A549 (cell line): ENCODE measurements at places on chromosomes 12 and 14.

DNA sequence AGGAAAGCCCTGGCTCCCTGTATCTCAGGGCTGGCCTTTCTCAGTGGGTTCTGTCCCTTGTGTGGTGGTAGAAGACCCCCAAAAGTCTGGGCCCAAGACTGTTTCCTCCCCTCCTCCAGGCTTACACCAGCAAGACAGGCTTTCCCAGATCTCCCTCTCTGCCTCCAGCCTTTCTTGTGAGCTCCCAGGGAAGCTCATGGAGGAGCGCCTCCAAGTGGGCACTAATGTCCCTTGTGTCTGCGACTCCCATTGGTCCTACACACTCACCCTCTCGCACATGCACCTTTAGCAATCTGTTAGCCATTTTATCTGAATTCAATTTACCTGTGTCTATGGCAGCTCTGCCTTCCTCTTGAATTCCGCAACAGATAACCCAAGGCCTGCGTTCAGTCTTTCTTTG, 251.1 kb upstream of the CAND1 start:
- no peak for DNase-seq

DNA sequence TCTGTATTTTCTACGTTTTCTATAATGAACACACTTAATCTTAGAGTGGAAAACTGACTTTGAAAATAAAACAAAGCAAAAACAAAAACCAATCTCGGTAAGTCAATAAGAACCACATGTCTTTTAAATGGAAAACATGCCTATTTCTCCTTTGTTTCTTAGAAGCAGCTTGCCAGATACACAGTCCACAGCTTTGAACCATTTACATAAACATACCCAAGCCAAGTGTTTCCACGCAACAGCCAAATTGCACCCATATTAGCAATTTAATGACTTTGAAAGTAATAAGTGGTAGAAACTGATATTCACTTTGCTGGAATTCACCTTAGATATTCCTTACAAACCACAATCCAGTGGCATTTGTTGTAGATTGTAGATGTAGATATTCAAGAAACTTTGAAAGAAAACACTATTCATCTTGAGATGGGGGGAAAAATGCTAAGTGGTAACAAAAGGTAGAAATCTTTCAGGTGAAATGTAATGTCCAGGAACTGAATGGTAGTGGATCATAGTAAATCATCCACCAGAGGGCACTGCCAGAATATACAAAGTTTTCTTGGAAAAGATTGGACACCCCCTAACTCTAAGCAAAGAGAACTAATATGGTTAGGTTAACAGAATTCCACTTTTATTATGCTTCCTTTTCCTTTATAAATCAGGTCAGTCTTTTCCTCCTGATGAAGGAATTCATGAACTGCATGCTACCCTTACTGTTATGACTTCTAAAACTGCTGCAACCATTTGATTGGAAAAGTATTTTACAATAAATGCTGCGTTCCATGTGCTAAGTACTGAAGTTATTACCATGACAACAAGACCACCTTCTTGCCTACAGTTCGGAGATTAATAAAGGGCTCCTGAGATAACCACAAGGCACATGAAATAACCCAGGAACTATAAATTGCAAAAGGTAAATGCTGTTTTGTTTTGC, 69.8 kb downstream of the RERG start:
- DNase-seq, result no peak

- no peak for DNase-seq
Measured at GRCh38 chr12:105799103-105799502, 339.7 kb downstream of the NUAK1 start.

- no peak for DNase-seq
Measured at GRCh38 chr12:56241424-56242303, 11.8 kb downstream of the SLC39A5 start.

- DNase-seq, result no peak
Measured at GRCh38 chr12:22530-23201, 43.9 kb upstream of the IQSEC3 start.

DNA sequence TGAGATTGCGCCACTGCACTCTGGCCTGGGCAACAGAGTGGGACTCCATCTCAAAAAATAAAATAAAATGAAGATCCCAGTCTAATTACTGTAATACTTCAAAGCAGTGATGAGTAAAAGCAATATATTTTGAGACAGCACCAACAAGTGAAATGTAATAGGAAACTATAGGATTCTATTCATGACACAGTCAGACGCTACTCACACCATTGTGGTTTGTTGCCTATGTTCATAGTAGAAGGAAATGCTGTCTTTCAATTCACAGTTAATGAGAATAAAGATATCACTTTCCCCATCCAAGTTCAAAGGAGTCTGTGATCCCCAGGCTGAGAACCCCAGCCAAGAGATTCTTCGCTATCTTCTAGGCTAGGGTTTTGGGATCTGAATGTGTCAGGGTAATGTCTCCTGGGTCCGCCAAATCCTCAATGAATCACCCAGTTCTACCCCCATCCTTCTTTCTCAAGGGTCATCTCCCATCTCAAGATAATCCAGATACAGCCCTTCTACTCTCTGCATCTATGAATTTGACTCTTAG, 16.6 kb upstream of the DTX1 start:
- DNase-seq, result no peak

GRCh38 chr14:27190296-27190695, 592.5 kb upstream of the NOVA1 start:
- DNase-seq, result no peak

- DNase-seq, result no peak
Measured at GRCh38 chr12:68454892-68455291, 122.7 kb upstream of the MDM1 start.

DNA sequence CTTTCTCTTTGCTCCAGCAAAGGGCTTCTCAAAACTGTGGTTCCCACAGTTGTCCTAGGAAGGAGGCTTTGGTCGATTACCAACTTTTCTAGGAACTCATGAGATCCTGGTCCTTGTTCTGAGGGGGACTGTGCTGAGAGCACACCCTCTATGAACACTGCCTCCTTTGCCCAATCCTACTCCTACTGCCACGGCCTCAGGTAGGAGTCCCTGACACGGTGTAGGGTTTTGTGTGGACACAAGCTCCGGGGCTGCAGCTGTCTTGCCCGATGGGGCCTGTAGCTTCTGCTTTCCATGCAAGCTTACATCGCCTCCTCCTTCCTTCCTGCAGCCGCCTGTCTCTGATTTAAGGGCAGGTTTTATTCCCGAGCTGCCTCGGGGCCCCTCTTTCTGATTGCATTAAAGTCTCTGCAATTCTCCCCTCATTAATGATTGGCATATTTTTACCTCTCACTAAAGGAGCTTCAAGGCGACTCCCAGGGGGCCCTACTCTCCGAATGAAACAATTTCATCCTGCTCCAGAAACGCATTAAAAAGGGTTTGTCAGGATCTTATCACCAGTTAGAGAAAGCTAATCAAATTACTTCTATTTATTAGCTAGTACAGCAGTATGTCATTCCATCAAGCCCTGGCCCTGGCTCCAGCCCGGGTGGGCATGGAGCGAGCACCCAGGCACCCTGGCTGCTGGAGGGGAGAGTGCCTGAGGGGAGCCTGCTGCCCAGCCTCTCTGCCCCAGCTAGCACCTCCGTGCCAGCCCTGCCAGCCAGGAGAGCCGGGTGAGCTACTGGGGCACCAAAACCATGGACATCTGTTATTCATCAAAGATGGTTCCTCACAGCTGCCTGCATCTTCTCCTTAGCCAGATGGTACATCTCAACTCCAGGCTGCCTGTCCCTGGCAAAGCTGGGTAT, 38.0 kb upstream of the ESRRB start:
- no peak for DNase-seq

- no peak for DNase-seq
Measured at GRCh38 chr14:103753774-103754173, 38.2 kb downstream of the ZFYVE21 start.

- no peak for DNase-seq
Measured at GRCh38 chr12:23884909-23885308, 64.6 kb downstream of the SOX5 start.

DNA sequence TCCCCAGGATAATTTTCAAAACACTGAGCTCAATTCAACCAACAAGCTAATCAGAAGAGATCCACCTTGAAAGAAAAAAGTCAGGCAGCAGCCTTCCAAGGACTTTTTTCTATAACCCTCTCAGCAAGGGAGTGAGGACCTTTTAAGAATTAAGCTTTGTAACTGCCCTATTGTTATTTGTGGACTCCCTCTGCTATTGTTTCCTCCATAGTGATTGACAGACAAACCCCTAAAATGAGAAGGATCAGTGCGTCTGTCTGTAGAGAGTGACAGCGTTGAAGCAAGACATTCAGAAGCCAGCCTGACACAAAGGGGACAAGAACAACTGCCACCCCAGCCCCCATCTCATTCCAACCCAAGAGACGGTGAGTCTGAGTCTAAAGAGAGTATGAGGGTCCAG, 30.3 kb upstream of the BTG1 start:
- DNase-seq, result no peak

DNA sequence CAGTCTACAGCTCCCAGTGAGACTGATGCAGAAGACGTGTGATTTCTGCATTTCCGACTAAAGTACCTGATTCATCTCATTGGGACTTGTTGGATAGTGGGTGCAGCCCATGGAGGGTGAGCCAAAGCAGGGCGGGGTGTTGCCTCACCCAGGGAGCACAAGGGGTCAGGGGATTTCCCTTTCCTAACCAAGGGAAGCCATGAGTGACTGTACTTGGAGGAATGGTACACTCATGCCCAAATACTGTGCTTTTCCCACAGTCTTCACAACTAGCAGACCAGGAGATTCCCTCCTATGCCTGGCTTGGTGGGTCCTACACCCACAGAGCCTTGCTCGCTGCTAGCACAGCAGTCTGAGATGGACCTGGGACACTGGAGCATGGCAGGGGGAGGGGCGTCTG, 21.0 kb upstream of the ABCC9 start:
- no peak for DNase-seq

DNA sequence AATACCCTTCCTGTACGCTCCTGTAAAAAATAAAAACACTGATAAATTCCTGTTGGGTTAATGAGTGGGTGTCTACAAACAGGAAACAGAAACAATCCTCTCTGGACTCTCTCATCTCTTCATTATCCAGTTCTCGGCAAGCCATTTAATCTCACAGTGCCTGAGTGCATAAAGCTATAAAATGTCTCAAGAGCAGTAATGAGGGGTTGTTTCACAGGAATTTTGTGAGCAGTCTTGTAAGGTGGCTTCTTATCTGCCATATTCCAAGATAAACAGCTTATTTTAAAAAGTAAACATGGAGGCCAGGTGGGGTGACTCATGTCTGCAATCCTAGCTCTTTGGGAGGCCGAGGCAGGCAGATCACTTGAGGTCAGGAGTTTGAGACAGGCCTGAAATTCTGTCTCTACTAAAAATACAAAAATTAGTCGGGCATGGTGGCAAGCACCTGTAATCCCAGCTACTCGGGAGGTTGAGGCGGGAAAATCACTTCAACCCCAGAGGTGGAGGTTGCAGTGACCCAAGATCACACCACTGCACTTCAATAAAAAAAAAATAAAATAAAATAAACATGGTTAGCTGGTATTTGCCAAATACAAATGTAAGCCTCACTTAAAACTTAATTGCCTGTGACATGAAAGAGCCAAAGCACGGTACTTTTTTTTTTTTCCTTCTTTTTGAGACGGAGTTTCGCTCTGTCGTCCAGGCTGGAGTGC, 54.0 kb downstream of the CLIP1 start:
- DNase-seq, result no peak

DNA sequence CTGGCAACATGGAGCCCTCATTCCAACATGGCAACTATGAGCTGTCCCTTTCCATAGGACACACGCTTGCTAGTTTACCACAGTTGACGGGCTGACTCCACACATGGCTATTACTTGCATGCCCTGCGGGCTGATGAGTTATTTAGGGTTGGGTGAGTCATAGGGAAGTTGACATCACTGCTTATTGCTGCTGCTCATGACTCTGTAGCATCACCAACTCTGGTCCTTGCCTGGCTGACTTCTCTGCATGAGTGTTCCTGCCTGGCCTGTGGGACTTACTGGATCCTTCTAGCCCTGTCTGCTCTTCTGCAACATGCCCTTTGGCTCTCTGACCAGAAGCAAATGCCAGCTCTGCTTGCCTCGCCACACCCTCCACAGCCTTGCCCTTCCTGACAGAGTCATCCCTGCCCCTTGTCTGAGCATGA, 199.5 kb downstream of the ANO6 start:
- DNase-seq, result peak; percentile 78

DNA sequence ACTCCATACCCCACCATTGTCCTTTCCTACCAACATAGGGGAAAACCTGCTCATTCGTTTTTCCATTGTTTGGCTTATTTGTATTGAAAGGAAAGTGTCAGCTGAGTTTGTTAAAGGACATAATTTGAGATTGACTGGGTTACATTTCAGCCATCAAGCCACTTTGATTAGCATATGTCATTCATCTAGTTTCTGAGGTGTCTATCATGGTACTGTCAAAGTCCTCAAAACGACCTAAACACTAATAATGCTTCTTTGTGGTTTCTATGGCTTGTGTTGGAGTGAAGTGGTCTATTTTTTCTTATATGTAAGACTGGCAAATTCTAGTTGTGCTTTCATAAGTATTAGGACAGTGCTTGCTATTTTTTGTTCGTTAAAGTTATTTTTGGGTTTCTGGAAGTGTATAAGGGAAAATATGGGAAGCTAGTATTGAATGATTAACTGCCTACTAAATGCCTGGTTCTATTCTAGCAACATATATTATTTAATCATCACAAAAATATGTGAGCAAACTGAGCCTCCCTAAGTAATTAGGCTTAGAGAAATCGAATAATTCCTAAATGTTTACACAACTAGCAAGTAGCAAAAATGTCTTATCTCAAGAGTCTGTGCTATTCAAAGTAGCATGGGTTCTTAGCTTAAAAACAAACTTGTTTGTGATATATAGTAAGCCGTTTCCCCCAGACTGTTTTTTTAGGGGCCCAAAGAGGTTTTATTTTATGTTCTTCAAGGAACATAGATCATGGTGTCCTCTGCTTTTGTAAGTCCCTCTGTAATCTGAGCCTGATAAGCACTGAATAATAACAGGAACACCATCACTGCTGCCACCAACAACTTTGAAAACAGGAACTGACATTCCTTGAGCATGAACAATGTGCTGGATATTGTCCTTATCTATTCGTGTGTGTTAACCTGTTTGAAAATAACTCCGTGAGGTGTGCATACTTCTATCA, 67.1 kb downstream of the DERA start:
- no peak for DNase-seq
